AG04449 (cell line): ENCODE measurements at places on chromosomes 12 and 14.

- no peak for DNase-seq
These were observed 44.6 kb downstream of the A2ML1 start for GRCh38 chr12:8867009-8867408.

DNA sequence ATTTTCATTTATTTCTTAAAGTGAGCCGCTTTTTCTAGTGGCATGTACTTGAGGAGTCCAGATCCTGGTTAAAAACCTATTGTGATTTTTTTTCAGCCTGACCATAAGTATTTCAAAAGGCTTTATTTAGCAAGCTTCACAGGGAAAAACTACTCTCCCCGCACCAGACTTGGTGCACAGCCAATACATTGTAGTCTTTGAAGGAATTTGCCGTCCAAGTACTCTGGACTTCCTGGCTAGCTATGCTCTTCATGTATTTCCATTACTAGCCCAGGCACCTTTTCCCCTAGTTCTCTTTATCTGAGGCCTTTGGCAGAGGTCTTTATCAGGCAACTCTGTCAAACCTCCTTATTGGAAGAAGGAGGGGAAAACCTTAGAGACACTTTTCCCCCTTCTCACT is 234.7 kb downstream of the CCDC91 start:
- no peak for DNase-seq

- DNase-seq: no peak
These were observed 512 bp downstream of the PDE1B start for GRCh38 chr12:54549774-54550451.

GRCh38 chr12:4850857-4851380 is 58.8 kb upstream of the KCNA1 start:
- DNase-seq: no peak

GRCh38 chr14:77161011-77161410 is 19.4 kb upstream of the ZDHHC22 start:
- DNase-seq: no peak

DNA sequence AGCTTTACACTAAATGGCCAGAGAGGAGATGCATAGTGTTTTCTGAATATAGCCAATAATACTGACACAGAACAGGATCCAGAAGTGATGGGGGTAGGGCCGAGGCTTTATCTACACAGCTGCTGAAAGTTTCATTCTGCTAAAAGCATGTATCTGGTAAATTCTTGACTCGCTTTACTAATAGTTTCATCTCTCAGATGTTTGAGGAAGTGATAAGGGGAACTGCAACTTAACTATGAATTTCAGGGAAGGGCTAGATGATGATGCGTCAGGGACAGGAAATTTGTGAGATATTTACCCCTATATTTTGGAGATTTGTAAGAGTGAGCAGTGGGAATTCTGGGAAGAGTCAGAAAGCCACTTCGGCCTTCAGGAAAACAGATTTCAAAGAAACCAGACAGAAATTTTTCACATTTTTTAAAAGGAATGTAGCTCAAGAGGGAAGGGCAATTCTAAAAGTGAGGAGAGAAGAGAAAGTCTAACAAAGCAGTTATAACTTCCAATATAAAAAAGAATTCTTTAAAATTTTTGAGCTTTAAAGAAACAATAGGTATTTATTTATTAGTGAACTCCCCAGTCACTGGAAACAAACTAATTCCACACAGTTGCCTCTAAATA is 243.1 kb downstream of the BCAT1 start:
- no peak for DNase-seq

DNA sequence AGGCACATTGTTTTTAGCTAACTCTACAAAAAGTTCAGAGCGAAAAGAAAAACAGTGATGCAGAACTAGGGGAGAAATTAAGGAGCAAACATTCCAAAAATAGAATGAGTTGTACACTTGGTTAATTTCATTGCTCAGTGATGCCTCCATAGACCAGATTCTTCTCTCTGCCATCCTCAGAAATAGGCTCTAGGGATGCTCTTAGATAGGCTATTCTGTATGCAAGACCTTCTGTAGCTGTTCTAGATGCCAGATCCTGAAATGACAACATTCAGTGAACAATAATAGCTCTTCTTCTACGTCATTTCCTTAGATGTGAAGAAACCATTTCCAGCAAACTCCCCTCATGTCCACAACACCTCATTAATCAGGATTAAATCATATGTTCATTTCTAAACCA is 466.3 kb downstream of the DIO2 start:
- no peak for DNase-seq

DNA sequence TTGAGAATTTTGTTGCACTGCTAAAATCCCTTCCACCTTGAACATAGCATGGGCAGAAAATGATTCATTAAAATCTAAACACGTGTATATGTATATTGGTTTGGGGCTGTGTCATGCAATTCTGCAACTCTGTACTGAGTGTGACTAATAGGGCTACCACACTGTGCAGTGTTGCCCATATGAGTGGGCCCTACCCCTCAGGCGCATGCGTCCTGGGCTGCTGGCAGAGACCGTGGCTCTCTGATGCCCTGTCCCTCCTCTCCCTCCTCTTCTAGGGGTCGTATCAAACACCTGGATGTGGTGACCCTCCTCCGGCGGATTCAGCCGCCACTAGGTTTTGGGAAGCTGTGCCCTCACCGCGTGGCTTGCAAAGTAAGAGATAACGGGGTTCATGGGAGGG is 128.4 kb upstream of the FKBP4 start:
- DNase-seq: no peak

- DNase-seq: no peak
These were observed 58.6 kb upstream of the TMEM263 start for GRCh38 chr12:106897082-106897481.

GRCh38 chr14:93095742-93096510 is 19.8 kb downstream of the ITPK1 start:
- DNase-seq: no peak

DNA sequence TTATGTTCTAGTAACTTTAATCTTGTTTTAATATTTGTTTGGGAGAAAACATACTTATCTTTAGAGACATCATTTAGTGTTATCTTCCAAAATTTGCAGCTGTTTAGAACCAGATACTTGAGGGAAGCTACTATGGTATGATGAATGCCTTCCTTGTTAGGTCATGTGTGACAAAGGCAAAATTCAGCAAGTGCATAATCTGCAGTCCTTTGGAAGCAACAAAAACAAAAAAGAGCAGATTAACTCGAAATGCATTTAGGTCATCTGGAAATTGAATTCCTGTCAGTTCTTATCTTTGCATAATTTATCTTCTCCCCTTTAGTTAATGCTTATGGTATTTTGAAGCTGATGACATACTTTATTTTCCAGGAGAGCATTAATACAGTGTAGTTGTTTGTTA is 3.5 kb downstream of the FBXO34 start:
- no peak for DNase-seq

GRCh38 chr12:48199774-48200221 is 3.3 kb downstream of the OR10AD1 start:
- no peak for DNase-seq

DNA sequence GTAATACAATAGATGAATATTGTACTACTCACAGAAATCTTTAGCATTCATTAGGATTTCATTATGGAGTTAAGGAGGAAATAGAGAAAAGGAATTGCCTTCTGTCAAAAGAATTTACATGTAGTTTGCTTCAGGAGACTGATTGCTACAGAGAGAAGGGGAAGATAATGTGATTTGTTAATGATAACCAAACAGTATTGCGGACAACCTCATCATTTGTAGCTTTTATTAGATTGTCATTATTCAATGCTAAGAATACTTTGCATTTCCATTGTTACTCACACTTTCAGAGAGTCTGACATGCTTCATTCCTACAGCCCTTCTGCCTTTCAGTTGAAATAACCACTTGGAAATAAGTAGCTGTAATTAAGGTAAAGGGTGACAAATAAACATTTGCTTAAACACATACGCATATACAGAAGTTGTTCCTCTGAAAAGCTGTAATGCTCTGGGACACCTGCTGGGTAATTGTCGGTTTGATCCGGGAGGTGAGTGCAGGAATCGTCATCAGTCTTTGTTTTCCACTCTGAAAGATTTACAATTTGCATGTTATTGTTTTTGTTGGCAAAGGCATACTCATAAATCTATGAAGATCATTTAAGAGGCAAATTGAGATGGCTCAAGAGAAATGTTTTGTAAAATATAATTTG is 600.2 kb downstream of the TRHDE start:
- no peak for DNase-seq

- DNase-seq: no peak
These were observed 4.1 kb downstream of the CLMN start for GRCh38 chr14:95315579-95315978.

DNA sequence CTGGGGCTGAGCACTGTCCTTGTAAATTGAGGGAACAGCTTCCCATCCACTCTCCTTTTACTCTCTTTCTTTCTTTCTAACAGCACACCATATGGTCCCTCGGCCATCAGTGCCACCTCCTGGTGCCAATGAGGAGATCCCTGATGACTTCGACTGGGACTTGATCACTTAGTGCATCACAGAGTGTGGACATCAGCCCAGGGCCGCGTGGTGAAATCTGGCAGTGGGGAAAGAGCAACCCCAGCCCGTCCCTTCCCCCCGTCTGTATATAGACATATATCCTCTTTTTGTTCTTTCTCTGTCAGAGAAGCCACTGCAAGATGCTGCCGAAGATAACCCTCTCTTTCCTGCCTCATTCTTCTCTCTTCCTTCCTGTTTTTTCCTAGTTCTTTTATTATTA is 13.5 kb downstream of the C3AR1 start:
- DNase-seq: no peak

- DNase-seq: no peak
These were observed 3.6 kb upstream of the LGALS3 start for GRCh38 chr14:55125403-55125802.

DNA sequence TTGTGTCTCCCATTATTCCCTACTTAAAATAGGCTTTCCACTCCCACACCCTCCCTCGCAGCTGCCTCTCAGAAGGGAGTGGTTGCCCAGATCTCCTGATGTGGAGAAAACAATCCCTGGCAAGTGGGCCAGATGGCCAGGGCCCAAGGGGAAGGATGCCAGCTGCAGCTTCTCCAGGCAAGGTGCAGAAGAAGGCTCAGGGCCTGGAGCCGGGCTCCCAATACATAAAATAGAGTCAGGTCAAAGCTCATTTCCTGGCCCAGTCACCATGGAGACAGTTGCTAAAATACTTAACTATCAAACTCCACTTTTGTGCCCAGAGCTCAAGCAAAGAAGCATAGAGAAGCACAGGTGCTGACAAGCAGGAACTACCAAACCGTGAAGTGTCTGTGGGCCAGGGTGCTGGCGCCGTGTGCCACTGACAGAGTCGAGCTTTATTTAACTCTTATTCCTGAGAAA is 45.7 kb upstream of the ITPR2 start:
- no peak for DNase-seq

GRCh38 chr14:84254290-84254689 is 1275.7 kb upstream of the FLRT2 start:
- DNase-seq: no peak

DNA sequence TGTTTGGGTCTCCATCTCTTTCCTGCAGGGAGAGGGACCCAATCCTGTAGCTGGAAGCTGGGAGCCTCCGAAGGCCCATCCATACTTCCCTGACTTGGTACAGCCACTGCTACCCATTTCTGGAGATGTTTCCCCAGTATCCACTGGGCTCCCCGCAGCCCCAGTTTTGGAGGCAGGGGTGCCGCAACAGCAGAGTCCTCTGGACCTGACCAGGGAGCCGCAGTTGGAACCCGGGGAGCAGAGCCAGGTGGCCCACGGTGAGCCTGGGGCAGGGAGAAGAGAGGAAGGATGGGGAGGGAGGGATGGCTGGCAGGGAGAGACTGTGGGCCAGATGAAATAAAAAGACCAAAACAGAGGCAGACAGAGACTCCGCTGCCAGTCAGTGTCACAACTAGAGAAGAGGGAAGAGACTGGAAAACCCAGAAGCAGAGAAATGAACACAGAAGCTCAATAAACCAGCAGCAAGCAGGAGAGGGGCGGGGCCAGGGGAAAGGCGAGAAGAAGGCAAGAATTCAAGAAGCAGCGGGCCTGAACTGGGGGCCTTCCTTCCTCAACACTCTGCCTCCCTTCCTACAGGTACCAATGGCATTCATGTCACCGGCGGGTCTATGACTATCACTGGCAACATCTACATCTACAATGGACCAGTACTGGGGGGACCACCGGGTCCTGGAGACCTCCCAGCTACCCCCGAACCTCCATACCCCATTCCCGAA is 6.3 kb downstream of the LTBR start:
- DNase-seq: no peak

- DNase-seq: no peak
These were observed 5.2 kb downstream of the PPM1A start for GRCh38 chr14:60254176-60254575.

GRCh38 chr12:27981874-27982273 is 9.3 kb upstream of the PTHLH start:
- DNase-seq: no peak

GRCh38 chr12:75892731-75893408 is 138.7 kb downstream of the PHLDA1 start:
- no peak for DNase-seq

GRCh38 chr14:65361920-65362319 is 50.6 kb upstream of the FUT8 start:
- peak; percentile 42 for DNase-seq
